ENCODE measurements at places on chromosomes 3 and 15.

DNA sequence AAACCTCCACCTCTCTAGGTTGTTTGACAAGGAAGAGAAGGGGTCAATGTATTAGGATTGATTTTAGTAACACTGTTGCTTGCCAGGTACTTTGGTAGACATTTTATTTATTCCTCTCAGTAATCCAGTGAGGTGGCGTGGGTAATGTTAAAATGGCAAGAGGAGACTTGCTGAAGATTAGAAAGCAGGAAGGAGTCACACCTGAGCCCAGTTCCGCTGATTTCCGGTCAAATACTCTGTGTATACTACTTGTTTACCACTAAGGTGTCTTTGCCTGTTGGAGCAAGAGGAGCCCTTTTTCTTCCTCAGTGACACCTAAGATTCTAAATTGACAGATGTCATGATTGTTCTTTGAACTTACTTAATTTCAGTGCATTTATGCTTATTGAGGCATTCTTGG lies 1.7 kb downstream of the OXNAD1 start:
- no peak for DNase-seq

- DNase-seq: no peak
Measured at GRCh38 chr15:80568876-80569605, 126.1 kb upstream of the ABHD17C start.

DNA sequence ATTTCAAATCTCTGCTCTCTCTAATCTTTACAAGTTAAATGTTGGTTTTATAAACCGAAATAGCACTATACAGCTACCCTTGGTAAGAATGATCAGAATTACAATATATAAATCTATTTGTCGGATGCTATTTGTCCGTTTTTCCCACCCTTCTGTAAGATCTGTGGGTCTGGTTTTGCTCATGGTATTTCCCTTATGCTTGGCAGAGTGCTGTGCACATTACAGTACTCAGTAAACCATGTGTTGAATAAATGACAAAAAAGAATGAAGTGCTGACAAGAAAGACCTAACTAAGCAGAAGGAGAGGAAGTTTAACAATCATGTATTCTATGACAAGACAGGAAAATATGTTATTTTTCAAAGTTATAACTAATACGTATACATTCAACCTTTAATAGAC lies 827.2 kb downstream of the ROBO1 start:
- DNase-seq: no peak

DNA sequence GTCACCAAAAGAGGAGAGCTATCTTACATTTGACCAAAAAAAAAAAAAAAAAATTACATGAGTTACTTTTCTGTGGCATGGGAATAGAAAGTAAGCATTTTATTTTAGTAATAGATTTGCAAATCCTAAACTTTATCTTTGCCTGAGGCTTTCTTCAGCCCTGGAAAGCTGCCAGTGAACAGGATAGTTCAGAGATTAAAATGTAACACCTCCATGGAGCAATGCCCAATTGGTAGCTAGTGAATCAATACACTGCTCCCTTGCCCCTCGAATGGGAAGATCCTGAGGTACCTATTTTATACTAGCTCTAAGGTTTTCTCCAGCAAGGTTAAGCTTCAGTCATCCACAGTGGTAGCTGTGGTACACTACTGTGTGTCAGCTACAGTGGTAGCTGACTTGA lies 867.1 kb downstream of the NAALADL2 start:
- no peak for DNase-seq

GRCh38 chr3:37762286-37762685 lies 99.4 kb upstream of the CTDSPL start:
- DNase-seq: no peak

- DNase-seq: no peak
Measured at GRCh38 chr3:24272408-24272807, 222.2 kb downstream of the THRB start.

DNA sequence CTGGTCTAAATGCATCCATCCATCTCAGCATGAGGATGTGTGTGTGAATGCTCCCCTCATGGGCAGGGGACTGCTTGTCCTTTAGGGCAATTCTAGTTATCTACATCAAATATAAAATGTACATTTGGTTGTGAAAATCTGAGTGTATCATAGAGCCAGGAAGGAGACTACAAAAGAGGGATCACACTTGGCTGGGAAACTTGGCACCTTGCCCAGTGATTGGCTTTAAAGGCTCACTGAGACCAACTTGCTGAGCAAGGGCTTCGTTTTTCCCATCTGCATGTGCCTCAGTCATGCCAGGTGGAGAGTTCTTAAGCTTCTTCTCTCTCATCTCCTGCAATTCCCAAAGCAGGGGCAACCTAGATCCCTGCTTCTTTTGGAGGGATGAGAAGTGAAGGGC lies 5.2 kb downstream of the CAPN3 start:
- DNase-seq: no peak

GRCh38 chr15:70362886-70363285 lies 265.2 kb upstream of the TLE3 start:
- DNase-seq: peak; percentile 47

- DNase-seq: no peak
Measured at GRCh38 chr3:11555211-11555782, 88.4 kb downstream of the VGLL4 start.

DNA sequence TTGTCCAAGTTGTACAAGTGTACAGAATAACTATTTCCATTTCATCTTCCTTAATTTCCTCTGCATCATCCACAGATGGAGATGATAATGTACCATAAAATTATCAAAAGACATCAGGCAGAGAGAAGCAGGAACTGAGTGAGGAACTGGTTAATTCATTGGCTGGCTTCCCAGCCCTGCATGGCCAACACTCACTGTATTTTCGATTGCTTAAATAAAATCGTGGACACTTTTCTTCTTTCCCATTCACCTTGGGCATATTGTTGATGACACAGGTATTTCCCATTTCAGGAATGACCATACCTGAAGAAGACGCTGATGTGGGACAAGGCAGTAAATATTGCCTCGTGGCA lies 144.2 kb upstream of the ABHD17C start:
- peak; percentile 56 for DNase-seq

DNA sequence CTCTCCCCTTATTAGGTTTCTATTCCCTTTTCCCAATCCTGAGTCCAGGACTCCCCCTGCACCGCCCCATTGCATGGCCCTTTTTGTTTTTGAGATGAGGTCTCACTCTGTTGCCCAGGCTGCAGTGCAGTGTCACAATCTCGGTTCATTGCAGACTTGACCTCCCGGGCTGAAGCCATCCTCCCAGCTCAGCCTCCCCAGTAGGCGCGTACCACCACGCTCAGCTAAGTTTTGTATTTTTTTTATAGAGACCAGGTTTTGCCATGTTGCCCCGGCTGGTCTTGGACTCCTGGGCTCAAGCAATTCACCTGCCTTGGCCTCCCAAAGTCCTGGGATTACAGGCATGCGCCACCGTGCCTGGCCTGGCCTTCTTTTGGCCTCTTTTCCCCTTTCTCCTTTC lies 29.3 kb downstream of the PDIA5 start:
- DNase-seq: no peak

GRCh38 chr3:151916781-151917180 lies 43.3 kb downstream of the SUCNR1 start:
- DNase-seq: no peak

DNA sequence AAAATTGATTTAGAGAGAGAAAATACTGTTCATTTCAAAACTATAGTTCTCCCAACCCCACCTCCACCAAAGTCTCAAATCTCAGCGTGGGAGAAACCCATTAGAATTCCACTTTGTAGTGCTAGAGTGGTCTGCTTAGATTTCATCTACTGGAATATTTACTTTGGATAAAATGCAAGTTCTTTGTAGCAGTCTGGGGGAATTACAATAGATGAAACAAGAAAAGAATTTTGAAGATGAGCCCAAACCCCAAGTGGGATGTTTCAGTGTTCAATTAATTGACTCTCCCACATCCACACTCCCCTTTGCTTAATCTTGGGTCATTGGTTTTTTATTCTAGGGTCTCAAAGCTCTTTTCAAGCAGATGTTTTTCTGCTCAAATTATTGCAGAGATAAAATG lies 97.8 kb downstream of the RPL22L1 start:
- no peak for DNase-seq

GRCh38 chr3:119717520-119717919 lies 14.7 kb downstream of the CFAP91 start:
- no peak for DNase-seq

- DNase-seq: no peak
Measured at GRCh38 chr3:66778777-66779176, 219.3 kb upstream of the KBTBD8 start.

DNA sequence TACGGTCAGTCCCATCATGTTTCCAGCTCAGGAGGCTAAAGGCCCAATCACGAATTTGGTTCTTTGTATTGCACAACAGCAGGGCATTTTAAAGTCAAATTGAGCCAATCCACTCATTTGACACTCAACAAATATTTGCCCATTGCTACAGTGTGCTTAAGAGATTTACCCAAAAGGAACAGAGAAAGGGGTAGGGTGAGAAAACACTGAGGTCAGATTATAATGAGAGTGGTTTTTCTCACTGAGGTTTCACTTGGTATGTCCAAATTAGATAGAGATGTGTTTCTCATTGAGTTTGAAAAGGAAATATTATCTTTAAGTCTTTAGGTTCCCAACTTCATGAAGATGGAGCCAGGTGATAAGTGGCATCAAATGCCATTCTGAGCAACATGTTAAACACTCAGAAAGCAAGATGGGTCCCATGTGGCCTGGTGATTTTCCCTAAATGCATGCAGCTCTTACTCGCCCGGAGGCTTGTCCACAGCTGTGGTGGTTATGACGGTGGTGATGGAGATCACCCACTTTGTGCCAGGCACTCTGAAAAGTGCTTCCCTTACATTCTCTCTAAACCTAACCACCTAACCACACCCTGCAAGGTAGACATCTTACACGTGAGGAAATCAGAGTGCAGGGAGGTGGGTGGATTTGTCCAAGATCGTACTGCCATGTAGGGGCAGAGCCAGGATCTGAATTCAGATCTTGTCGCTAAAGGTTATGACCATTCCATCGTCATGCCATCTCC lies 31.2 kb upstream of the USP3 start:
- DNase-seq: no peak

- no peak for DNase-seq
Measured at GRCh38 chr15:79455361-79455760, 23.2 kb downstream of the MINAR1 start.

DNA sequence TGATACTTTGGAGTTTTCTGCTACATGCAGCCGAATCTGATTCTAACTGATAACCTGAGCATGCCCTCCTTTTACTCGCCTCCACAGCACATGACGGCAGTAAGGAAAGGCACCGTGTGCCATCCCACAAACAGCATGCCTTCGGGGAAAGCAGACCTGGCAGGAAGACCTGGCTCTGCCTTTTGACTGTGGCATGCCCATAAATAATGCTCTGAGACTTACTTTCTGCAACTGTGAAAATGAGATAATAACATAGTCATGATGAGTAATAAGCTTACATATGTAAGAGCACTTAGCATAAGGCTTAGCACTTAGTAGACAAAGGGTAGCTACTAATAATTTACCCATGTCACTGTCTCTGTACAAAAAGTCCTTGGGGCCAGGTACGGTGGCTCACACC lies 32.9 kb downstream of the MTHFS start:
- peak; percentile 85 for DNase-seq

- no peak for DNase-seq
Measured at GRCh38 chr3:108713816-108714215, 43.4 kb downstream of the RETNLB start.

- DNase-seq: no peak
Measured at GRCh38 chr15:78259232-78259631, 5.1 kb upstream of the DNAJA4 start.

- DNase-seq: no peak
Measured at GRCh38 chr15:59609730-59610712, 1.6 kb upstream of the GCNT3 start.

GRCh38 chr3:65664446-65664845 lies 374.3 kb downstream of the MAGI1 start:
- DNase-seq: no peak

- no peak for DNase-seq
Measured at GRCh38 chr3:57391767-57392166, 99.3 kb upstream of the ASB14 start.

- no peak for DNase-seq
Measured at GRCh38 chr3:12342151-12342550, 53.3 kb downstream of the PPARG start.

- DNase-seq: no peak
Measured at GRCh38 chr3:47678446-47679338, 100.0 kb upstream of the CSPG5 start.

DNA sequence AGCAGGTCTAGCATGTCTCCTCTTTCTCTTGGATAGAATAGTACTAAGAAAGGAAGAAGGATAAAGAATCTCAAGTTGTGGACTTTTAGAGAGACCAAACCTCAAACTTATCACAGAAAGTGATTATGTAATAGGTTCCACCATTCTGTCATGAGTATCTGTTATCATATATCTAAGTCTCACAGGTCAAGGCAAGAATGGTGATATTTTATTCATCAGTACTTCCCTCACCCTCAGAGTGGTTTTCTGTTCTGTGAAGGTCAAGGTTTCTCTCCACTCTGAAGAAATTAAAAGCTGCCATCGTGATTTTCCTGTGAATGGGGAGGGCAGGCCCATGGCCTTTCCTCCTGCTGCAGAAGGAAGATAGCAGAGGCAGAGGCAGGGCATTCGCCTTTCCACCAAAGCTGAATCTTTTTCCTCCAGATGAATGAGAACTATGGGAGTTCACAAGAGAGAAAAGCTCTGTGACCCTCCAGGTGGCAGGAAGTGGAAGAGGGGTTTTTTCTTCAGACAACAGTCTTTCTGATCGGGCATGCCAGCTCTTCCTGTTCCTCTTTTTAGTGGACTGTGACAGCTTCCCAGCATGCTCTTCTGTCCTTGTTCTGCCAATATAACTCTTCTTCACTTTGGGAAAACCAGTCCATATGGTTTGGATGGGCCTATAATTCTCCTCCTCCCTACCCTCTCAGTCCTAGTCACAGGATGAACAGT lies 37.1 kb upstream of the CCK start:
- no peak for DNase-seq

GRCh38 chr3:62758296-62759066 lies 116.7 kb downstream of the CADPS start:
- DNase-seq: no peak

- DNase-seq: peak; percentile 55
Measured at GRCh38 chr3:49638445-49638844, 35.7 kb upstream of the APEH start.

GRCh38 chr15:47184003-47184907 lies 533.0 kb upstream of the SEMA6D start:
- no peak for DNase-seq

- DNase-seq: no peak
Measured at GRCh38 chr3:27560484-27561056, 76.4 kb upstream of the SLC4A7 start.

DNA sequence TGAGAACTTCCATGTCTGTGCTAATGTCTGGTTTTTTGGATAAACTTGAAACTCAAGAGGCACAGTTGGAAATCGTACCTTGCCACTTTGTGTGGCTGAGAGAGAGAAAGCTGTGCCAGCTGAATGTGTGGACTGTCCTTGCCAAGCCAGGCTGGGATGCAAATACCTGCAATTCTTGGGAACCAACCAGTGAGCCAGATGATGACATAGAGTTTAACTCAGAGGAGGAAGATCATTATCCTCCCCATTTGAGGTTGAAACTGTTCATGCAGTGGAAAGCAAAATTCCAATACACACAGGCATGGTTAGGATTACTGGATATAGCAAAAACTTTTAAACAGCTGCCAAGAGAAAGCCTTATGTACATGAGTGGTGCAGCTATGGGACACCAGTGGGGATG lies 451.4 kb upstream of the NPAP1 start:
- DNase-seq: no peak

- no peak for DNase-seq
Measured at GRCh38 chr3:69420781-69421520, 35.1 kb upstream of the FRMD4B start.

Data from ELR (cell line).